ENCODE measurements at places on chromosomes 12 and 14. TPM values are rescaled to one million over a fixed set of nuclear protein-coding genes. Genes with fewer than 3 reads are reported as not detected.

- no peak for DNase-seq
Observed at GRCh38 chr14:58814466-58814865, 176.7 kb downstream of the DACT1 start.

DNA sequence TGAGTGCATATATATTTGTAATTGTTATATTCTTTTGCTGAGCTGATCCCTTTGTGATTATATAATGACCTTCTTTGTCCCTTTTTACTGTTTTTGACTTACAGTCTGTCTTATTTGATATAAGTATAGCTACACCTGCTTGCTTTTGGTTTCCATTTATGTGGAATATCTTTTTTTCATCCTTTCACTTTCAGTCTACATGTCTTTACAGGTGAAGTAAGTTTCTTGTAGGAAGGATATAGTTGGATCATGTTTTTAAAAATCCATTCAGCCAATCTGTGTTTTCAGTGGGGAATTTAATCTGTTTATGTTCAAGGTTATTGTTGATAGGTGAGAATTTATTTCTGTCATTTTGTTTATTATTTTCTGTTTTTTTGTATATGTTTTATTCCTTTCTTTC, 12.1 kb downstream of the GZMH start:
- no peak for DNase-seq

GRCh38 chr12:15334225-15334624, 11.9 kb downstream of the PTPRO start:
- no peak for DNase-seq

- DNase-seq = no peak
Observed at GRCh38 chr14:53147208-53147607, 5.9 kb downstream of the DDHD1 start.

DNA sequence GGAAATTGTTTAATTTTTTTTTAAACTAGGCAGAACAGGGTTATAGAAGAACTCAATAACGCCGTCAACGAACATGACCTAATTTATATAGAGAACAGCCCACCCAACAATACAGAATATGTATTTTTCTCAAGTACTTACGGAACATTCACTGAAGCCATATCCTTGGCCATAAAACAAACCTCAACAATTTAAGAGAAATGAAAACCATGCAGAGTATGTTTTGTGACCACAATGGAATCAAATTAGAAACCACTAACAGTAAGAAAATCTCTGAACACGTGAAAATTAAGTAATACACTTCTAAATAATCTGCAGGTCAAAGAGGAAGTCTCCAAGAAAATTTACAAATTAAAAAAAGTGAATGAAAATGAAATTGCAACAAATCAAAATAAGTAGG, 9.4 kb downstream of the SART3 start:
- no peak for DNase-seq

Gene SLC35E3
- 2.0 TPM for total RNA-seq
